Right hindlimb (tissue), 1 donor: ENCODE measurements at places on chromosomes 3 and 15.

DNA sequence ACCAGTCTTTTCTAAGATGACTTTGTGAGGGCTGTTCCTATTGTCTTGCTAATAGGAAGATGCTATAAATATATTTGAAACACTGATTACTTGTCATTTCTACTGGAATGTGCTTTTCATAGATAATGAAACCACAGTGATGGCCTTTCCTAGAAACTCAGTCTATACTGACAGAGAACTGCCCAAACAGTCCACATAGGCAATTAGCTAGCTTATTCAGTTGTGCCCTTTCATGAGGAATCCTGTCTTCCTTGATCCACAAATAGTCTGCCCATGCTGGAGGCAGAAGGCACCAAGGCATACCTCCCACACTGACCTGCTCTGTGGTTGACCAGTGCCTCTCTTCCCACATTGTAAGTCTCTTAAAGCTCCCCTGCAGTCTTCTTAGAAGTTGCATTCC is 135.9 kb downstream of the CMSS1 start:
- no peak for DNase-seq

DNA sequence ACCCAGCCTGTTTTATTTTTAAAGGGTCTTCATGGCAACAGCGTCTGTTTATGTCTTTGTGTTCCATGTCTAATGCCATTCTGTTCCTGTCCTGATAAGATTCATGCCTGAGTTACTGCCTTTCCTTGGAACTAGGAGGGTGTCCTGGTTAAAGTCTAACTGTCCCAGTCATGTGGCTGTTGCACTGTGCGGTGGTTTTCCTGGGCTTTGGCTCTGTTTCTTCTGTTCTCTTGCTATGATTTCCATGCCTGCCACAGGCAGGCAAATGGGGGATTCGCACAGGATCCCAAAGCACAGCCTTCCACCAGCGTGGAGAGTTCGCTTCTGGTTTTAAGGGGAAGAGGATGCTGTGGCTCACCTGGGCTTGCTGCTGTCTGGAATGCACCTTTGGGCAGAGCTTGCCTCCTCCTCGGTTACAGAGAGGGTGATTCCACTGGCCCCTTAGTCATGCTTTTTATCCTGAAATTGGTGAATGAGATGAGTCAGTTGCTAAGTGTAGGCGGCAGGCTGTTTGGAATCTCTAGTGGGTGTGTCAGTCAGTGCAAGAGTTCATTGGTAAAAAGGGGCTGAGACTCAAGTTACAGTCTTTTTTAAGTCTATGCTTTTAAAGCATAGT is 86.8 kb downstream of the CCK start:
- peak; percentile 71 for DNase-seq

DNA sequence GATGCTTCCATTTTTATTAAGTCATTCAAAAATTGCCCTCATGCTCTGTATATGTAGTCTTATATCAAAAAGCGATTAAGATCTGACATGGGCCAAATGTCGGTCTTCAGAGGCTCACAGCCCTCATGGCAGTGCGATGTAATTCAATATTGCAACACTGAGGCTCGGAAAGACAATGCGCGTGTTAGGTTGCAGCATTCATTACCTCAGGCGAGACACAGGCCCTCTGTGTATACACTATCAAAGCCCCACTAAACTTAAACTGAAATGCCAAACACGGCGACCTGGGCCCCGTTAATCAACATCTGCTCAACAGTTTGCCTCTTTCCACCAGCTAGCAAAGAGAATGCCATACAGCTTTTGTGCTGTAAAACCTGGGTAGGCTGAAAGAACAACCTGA is 413.4 kb downstream of the ERC2 start:
- DNase-seq, result no peak

- DNase-seq, result peak; percentile 26
Measured at GRCh38 chr3:185420762-185421161, 57.8 kb downstream of the MAP3K13 start.

- DNase-seq, result peak; percentile 65
Measured at GRCh38 chr3:171548917-171549316, 88.7 kb upstream of the TNIK start.

DNA sequence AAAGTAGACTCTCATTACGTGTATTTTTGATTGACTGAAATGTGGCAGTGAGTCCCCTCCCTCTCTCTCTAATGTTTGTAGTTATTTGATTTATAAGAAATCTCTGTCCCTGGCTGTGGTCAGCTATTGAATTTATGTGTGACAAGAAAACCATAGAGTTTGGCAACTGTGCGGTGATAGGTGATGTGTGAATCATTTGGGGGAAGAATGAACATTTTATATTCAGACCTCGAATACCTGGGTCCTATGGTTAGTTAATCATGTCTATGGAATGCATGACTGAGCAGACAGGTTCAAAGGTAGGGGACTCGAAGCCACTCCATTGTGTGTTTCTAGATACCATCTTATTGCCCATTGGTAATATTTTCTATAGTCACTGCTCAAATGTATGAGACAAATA is 712.1 kb downstream of the MECOM start:
- no peak for DNase-seq

DNA sequence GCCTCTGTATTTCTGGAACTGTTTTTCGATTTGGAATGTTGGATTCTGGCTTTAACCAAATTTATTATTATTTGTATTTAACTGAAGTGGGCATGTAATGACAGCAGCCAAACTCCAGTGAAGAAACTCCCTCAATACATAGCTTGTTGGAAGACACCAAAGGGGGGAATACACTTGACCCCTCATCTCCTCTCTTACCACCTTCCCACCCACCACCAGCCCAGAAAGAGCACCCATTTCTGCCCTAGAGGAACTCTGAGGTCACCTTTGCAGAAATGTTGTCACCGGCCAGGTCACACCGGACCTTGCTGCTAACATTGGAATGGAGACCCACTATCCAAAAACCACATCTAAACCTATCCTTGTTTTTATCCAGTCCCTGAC is 58.6 kb upstream of the CA12 start:
- no peak for DNase-seq

DNA sequence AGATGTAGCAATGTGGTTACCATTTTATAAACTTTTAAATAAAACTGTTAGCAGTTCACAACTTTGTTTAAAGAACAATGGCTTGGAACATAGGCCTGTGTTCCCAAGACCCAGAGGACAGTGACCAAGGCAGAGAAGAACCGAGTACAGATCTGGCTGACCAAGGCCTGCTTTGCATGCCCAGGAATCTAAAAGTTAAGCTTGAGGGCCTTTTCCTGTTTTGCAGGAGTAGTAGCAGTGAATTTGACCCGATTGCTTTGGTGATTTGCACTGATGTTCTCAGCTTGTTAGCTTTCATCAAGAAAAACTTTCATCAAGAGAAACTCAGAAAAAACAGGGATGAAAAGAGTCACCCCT is 9.9 kb downstream of the FILIP1L start:
- DNase-seq, result no peak

GRCh38 chr3:177571271-177571943 is 374.1 kb upstream of the TBL1XR1 start:
- no peak for DNase-seq

DNA sequence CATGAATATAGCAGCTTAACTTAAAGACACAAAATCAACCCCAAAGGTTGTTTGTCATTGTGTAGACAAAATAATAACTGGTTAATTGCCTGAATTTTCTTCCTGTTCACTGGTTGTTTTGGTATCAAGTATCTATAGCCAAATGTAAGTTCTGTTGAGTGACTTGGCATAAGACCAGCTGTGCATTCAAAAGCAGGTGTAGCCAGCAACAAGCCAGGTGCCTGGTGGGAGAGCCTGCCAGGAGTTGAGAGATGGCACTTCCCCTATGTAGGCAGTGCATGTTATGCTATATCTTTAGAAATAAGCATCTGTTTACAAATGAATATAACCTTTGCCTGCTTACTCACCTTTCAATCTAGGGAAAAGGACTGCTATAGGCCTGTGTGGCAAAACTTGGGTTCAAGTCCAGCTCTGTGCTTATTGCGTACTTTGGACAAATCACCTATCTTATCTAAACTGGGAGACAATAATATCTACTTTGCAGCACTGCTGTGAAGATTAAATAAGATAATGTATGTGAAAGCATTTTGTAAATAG is 84.9 kb upstream of the TBL1XR1 start:
- no peak for DNase-seq

DNA sequence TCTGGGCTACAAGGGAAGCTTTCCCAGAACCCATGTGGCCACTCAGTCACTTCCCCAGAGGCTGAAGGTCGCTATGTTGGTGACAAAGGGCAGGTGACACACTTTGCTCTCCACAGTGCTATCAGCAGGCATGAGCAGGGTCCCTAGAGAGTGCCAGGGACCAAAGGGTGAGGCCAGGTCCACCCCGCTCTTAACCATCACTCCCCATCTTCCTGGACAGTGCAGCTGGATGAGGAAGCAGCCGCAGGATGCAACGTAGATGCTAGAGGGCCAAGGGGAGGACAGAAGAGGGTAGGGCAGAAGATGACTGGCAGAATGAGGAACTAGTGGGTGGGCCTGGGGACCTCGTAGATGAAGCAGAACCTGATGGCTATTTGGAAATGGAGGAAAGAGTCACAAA is 13.6 kb upstream of the LTF start:
- DNase-seq, result no peak

- peak; percentile 15 for DNase-seq
Measured at GRCh38 chr3:52435246-52436101, 9.4 kb downstream of the SEMA3G start.

- no peak for DNase-seq
Measured at GRCh38 chr15:52378746-52379394, 83.3 kb upstream of the MYO5C start.

- no peak for DNase-seq
Measured at GRCh38 chr15:70778258-70779076, 15.1 kb upstream of the UACA start.

GRCh38 chr3:172125053-172125452 is 85.7 kb downstream of the FNDC3B start:
- no peak for DNase-seq

GRCh38 chr3:148075771-148076716 is 621.7 kb upstream of the AGTR1 start:
- DNase-seq, result peak; percentile 37

GRCh38 chr15:55989383-55989782 is 4.0 kb downstream of the NEDD4 start:
- DNase-seq, result no peak

GRCh38 chr3:172352786-172353185 is 95.5 kb downstream of the GHSR start:
- no peak for DNase-seq

DNA sequence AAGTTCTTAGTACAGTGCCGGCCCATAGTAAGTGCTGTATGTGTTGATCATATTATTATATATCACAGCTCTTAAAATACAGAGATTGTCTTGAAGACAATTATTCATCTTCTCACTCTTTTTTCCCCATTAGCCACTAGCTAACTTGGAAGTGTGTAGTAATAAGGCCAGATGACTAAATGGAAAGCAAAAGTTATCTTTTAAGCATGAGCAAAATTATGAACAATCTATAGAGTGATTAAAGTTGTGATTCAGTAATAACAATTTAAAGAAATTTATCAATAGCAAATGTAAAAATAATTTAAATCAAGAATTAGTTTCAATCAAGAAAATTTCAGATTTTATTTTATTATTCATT is 630.9 kb upstream of the TBL1XR1 start:
- DNase-seq, result no peak

DNA sequence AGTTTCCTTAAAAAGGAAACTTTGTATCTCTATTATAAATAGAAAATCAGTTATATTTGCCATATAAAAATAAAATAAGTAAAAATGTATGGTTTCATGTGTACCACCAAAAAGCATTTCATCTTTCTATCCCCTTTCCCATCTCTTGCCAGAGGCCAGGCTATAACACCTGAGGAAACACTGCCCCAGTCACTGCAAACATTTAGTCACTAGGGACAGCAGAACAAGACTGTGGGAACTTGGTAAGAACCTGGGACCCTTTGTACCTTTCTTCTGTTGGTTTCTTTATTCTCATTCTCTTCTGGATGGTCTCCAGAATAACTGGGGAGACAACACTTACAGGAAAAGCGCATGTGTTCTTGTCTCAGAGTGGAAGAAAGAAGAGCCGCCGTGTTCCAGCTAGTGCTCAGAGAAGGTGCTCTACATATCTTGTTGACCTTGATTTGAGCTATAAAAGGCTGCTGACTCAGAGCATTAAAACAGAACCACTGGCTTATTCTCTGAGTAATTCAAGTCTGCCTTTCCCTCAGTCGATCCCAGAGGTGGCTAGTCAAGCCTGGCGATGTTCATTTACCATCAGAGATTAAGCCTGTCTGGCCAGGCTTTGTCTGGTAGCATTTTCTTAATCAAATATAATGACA is 361.6 kb downstream of the RBMS3 start:
- no peak for DNase-seq

GRCh38 chr15:50390554-50391264 is 33.5 kb upstream of the USP8 start:
- DNase-seq, result no peak

DNA sequence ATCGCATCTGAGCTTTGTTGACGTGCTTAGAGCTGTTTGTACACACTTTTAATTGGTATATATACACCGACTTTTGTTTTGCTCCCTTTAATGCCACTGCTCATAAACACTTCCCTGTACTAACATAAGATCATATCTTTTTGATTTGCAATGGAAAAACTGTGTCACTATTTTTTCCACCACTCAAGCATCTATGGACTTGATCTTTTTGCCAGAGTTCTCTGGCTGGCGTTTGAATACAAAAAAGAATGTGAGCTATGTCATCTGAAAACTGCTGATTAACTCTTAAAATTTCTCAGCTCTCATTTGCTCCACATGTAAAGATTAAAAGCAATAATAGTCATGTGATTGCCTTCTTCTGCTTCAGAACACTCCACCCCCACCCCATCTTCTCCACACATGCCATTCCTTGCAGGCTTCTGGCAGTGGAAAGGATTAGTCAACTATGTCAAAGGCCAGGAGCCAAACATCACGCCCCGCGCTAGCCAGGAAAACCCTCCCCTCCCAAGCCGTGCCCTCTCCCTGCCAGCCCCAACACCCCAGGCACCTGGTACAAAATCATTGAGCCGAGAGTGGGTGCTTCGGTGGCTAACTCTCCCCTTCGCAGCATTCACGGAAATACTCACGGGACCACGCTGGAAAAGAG is 123.4 kb upstream of the MEF2A start:
- peak; percentile 73 for DNase-seq

DNA sequence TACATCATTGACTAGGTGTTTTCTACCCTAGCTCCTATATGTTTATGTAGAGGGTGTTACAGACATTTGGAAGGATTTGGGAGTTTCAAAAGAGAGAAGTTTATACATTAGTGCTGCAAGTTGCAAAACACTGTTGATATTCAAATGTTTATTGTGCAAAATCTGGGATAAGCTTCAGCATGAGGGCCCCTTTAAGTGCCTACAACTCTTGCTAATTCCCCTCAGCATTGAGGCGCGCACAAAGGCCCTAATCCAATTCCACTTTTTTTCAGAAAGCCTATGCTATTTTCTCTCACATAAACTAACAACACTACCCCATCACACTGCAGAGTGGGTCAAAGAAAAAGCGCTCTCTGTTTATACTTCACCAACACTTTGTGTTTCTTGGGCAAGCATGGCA is 208.0 kb downstream of the NR2F2 start:
- no peak for DNase-seq

DNA sequence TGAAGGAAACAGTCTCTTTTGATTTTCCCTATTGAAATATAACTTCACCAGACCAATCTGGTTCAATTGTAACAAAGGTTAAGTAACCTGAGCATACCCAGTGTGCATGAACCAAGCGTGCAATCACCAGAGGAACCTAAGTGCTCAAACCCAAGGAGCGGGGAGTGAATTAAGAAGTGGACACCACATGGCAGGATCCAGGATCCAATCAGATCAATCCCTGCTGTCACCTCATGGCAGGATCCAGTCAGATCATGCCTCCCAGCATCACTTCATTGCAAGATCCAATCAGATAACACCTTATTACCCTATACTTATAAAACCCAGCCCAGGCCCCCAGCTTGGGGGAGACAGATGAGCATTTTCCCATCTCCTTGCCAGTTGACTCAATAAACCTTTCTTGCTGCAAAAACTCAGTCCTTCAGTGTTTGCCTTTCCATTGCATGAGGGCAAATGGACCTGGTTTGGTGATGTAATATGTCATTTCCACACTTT is 38.9 kb upstream of the RNU6-1 start:
- no peak for DNase-seq
